Activated naive CD4-positive, alpha-beta T cell treated with Interleukin-2 at 50 U/mL for 16 hours (primary cell): ENCODE measurements at places on chromosomes 5 and 9.

DNA sequence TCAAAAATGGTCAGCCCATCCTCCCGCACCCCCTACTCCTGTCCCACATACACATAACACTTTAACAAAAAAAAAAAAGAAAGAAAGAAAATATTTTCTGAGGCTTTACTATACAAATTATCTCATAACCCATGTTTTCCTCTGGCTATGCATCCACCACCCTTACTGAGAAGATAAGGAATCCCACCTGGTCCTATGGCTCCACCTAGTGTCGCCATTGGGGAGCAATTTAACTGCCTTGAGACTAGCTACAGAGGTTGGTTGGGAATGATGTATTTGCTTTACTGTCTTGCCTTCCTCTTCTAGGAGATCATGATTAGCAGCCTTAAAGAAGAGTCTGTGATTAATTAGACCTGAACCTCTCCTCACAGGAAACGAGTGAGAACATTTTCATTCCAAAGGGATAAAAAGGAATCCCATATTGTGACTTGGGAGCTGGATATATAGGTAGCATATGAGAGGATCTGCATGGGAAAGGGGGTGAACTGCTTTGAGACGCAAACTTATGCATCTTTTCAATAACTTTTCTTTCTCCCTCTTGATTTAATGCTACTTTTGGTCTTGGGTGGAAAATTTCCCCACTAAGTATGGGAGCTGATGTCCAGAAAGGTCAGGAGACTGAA lies 77.7 kb upstream of the SELENOP start:
- peak; percentile 64 for DNase-seq

GRCh38 chr5:91386120-91386519 lies 3.0 kb upstream of the ARRDC3 start:
- DNase-seq: no peak

GRCh38 chr5:53071738-53072137 lies 37.8 kb downstream of the MOCS2 start:
- no peak for DNase-seq

DNA sequence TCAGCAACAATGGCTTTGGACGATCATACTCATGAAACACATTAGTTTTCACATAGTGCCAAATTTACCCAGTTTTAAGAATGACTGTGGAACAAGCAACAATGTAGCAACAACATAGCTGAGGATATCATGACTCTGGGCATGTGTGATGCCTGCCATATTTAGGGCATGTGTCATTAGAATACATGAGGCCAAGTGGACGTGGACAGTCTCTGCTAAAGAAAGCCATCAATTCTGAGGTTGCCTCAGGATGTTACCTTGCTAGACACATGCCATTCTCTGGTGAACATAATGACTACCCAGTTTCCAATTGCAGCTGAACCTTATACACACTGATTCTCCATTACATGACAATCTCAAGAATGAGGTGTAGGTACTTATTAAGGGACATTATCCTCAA lies 103.3 kb upstream of the ADAMTS19 start:
- no peak for DNase-seq

DNA sequence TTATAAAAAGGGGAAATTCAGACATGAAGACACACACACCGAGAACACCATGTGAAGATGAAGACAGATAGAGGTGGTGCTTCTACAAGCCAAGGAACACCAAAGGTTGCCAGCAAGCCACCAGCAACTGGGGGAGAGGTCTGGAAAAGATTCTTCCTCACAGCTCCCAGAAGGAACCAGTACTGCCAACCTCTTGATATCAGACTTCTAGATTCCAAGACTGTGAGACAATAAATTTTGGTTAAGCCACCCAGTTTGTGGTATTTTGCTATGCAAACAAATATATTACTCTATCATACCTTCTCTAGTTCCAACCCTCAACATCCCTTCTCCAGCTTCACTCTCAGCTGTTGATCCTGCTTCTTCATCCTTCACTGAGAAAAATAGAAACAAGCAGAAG lies 451.1 kb downstream of the EBF1 start:
- DNase-seq: no peak

DNA sequence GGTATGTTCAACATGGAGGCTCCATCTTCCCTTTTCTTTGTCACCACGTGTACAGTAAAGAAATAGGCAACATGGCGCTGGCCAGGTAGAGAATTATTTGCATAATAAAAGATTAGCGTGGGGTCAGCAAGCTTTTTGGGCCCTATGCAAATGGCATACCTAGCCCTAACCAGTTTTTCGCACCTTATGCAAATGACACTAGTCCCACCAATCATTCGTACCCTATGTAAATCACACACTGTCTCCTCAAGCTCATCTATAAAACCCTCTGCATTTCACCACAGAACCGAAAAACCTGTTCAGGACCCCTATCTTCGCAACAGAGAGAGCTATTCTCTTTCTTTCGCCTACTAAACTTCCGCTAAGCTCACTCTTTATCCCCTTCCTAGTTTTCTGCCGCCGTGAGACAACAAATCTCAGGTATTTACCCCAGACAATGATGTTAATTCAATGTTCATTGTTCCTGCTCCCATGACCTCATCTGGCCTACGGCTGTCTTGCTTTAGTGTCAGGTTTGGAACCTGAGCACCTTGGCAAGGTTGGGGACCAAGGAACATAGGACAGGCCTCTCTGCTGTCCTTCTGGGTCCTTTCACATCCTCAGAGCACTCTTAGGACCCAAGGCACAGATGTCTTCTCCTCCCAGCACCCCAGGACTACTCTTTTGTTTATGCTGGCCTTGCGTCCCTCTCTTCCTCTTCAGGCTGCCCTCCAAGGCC lies 180.7 kb upstream of the RAI14 start:
- no peak for DNase-seq

DNA sequence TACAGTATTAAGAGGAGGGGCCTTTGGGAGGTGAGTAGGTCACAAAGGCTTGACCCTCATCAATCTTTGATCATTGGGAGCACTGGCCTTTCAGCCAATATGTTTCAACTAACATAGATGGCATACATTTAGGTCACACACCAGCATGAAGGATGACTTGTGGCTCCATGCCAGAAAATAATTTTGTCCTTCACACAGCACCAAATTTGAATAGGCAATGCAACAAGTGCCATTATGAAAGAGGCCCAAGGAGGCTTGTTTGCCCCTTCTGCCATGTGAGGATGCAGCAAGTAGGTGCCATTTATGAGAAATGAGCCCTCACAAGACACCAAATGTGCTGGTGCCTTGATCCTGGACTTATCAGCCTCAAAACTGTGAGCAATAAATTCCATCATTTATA lies 81.1 kb downstream of the JAKMIP2 start:
- no peak for DNase-seq

GRCh38 chr5:65808818-65809217 lies 86.8 kb downstream of the NLN start:
- DNase-seq: no peak

DNA sequence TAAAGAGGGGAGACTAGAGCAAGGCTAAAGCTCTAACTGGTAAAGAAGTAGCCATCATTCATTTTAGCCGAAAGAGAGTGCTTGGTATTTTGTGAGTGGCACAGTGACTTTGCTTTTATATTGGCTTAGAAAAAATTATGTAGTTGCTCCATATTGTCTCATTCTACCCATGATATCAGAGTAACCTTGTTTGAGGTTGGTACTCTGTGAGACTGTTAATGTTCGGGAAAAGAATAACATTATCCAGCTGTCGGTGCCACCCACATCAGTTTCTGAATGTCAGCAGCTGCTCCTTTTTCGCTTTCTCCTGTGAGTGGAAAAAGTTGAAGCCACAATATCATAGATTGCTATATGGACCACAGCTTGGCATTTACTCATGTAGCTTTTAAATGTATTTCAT lies 376.4 kb upstream of the KCNN2 start:
- no peak for DNase-seq

DNA sequence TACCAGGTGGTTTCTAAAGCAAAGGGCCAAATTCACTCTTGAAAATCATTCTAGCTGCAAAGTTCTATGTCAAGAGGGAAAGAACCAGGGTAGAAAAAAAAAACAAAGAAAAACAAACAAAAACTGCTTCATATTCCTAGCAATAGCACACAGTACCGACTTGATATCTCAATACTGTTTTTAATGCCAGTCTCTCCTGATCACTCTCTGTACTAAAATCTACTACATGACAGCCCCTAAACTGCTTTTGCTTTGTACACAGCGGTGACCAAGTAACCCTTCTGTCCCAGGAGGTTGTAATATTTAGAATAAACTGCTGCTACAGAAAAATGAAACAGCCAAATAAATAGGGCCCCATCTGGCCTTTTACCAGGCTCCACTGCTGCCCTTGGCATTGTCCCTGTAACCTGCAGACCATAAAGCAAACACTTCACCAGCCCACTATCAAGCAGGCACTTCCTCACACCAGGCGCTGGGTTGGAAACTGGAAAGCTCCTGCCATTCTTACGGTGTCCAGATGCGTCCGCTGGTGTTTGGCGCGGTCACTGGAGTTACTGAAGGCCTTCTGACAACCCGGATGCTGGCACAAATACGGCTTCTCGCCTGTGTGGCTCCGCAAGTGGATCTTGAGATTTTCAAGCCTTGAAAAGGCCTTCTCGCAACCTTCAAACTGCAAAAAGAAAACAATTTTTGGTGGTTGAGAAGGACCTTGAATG lies 363.2 kb downstream of the GLIS3 start:
- DNase-seq: no peak

DNA sequence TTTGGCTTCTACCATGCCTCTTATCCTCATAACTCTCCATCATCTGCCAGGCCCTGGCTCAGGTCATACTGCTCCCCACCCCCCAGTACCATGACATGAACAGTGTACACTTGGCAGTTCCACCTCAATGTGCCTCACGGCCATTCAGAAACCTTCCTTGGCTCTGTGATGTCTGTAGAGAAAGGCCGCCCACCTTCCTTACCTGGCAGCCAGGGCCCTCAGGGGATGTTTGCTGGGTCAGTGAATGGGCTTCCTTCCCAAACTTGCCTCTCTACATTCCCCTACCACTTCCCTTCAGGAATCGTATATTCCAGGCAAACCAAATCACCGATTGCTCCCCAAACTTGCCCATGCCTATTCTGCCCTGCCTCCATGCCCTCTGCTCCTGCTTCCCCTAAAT lies 101.1 kb downstream of the PSD2 start:
- no peak for DNase-seq
